ENCODE measurements at places on chromosomes 6 and 20.

DNA sequence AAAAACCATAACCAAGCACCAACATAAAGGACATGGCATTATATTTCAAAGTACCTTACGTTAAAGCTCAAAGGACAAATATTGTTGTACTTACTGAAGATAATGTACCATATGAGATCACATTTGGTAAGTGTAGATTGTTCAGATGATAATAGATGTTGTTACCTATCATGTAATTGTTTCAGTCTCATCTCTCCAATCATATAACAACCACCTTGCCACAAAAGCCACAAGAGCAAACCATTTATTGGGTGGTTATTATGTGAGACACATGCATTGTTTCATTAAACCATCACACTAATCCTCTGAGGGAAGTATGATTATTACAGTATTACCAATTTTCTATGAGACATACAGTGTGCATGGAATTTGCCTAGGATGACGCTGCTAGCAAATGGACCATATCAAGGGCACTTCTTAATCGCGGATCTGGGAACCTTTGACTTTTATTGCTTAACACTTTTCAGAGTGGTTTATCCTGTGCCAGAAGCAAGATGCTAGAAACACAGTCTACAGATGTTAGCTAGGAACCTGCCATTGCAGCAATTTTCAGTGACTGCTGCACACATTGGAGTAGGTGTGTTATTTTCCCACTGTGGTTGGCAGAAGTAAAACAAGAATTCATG lies 149.8 kb upstream of the AKIRIN2 start:
- DNase-seq = no peak

GRCh38 chr6:11404081-11404480 lies 133.5 kb upstream of the TMEM170B start:
- DNase-seq = no peak

DNA sequence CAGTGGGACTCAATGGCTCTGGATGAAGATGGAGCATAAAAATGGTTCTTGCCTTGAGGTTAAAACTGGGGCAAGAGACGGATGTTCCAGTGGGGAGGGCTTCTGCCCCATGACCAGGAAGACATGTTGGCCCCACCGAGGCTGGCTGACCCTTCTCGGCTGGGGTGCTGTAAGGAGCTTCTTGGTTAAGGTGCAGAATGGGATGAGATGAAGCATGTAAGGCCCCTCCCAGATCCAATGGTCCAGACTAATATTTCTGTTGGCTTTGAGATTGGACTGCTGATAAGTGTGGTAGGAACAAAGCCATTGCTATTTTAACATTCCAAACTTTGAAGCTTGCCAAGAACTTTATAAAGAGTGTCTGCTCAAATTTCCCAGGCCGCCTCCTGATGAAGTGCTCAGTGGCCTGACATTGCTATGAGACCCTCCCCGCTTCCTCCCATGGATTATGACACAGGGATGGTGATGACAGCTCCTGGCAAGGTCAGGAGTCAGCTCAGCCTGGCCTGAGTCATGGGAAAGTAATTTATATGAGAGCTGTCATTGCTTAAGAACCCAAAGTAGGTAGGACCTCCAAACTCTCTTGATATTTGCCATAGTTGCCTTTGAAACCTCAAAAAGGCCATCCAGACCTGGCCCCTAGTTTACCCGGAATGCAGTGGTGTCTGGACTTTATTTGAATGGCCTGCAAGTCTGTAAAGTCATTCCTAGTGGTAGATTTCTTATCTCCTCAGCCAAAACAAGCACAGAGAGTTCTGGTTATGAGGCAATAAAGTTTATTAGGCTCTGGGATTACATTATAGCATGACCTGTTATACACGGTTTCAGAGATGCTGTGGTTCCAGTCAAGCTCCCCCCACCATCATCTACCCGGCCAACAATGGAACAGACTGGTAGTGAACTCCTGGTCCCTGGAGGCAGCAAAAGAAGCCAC lies 55.2 kb downstream of the TGM2 start:
- peak; percentile 86 for DNase-seq

DNA sequence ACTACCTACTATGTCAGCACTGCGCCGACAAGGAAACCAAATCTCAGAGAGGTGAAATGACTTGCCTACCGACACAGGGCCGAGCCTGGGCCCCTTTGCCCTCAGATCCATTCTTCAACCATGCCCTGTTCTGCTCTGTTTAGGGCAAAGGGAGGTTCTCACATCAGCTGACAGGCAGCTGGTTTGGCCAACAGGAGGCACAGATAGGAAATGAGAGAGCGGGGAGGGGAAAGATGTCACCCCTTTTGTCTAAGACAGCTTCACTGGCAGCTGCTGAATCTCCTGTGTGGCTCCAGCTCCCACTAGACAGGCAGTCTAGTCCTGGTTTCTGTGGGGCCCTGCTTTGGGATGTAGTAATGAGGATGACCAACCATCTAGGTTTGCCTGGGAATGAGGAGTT lies 158.7 kb downstream of the TMEM200A start:
- no peak for DNase-seq

GRCh38 chr20:40532103-40532502 lies 156.9 kb downstream of the MAFB start:
- DNase-seq = no peak

- no peak for DNase-seq
Measured at GRCh38 chr20:23433628-23434027, 5.9 kb upstream of the CSTL1 start.

DNA sequence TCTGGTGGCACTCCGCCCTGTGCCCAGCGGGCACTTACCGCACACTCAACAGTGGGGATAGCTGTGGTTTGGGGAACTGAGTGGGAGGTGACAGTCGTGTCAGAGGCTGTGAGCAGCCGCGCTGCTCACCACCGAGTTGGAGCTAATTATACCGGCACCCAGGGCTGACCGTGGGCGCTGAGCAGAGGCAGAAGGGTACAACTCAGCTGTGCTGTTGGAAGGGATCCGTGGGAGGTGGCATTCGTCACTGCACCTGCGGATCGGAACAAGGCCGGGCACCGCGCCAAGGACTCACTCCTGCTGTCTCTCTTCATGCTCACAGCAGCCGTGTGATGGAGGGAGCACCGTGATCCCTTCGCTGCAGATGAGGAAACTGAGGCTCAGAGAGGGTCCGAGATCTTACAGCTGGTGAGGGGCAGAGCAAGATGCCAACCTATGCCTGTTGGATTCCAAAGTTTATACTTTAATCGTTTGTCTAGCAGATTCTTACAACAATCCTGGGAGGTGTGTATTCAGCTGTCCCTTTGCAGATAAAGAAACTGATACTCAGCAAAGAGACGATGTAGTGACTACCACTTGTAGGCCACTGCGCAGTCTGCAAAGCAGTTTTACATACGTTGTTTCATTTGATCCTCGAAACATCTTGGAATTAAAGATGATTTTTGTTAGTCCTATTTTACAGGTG lies 713 bp upstream of the ELMO2 start:
- peak; percentile 69 for DNase-seq

- DNase-seq = no peak
Measured at GRCh38 chr6:88050140-88050818, 2.6 kb downstream of the SPACA1 start.

DNA sequence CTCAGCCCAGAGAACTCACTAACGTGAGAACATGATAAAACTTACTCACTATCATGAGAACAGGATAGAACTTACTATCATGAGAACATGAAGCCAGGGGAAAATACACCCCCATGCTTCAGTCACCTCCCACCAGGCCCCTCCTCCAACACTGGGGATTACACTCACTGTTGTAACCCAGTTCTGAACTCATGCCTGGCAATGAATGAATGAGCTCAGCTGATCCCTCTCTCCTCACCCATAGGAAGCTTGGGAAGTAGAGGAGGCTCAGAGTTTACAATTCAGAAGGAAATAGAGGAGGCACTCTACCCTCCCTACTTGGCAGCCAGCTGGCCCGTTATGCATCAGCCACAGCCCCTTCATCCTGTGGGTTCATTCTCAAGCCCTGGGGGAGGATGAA lies 102.5 kb downstream of the EYA2 start:
- no peak for DNase-seq

- no peak for DNase-seq
Measured at GRCh38 chr6:157253699-157254098, 69.6 kb downstream of the TMEM242 start.

GRCh38 chr20:25039697-25040437 lies 18.1 kb downstream of the ACSS1 start:
- peak; percentile 83 for DNase-seq

DNA sequence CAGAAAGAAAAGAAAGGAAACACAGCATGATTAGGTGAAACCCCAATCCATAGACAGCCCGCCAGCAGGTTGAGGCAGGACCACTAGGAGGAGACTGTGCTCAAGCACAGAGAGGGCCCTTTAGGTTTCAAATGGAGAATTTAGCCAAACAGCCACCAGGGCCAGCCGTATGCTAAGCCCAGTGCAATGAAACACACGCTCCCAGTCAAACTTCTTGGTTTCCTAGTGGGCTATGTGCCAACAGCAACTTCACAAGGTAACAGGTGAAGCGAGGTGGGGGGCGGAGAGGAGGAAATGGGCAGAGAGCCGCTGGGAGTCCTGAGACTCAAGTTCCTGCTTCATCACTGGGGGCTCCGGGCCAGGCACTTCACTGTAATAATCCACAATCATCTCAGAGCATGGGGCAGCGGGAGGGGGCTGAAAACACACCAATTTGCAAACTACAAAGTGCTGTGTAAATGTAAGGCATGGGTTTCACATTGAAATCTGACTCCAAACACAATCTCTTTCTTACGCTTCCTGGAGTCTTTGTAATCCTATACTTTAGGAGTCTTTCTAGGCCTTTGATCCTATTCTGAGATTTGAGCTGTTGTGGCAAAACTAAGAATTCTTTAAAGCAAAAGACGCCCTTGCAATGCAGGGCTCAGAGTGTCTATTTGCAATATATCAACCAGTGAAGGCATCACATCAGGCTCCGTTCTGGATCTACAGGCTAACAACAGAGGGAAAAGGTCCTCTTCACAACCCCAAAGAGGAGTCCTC lies 117.3 kb downstream of the OPRM1 start:
- peak; percentile 23 for DNase-seq

DNA sequence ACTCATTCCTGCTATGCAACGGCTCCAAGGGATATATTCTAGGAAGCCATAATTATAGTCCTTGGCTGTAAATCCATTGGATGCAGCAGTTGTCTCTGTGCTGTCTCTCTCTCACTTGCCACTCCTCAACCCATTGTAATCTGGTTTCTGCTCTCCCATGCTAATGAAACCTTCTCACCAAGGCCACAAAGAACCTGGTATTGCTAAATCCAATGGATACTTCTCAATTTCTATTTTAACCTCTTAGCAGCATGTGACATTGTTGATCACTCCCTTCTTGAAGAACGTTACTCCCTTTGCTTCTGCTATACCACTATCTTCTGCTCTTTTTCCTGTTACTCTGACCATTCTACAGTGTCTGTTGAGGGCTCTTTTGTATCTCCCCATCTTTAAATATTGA lies 39.8 kb upstream of the GCLC start:
- DNase-seq = no peak

- no peak for DNase-seq
Measured at GRCh38 chr6:139649128-139649527, 274.7 kb upstream of the CITED2 start.

DNA sequence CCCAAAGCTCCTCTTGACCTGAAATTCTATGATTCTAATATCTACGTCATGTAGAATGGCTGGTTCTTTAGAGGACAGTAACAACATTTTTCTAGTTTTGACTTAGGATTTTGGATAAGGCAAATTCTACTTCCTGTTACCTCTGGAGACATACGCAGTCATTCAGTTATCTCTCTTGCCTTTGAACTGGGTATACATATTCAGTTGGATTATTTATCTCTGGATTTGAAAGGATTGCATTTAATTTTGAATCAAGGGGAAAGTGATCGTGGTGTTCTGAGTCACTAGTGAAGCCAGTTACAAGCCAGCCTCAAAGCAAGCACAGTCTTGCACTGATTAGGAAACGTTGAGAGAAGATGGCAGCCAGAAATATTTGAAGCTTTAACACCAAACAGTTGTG lies 35.3 kb upstream of the BCAS1 start:
- DNase-seq = no peak

DNA sequence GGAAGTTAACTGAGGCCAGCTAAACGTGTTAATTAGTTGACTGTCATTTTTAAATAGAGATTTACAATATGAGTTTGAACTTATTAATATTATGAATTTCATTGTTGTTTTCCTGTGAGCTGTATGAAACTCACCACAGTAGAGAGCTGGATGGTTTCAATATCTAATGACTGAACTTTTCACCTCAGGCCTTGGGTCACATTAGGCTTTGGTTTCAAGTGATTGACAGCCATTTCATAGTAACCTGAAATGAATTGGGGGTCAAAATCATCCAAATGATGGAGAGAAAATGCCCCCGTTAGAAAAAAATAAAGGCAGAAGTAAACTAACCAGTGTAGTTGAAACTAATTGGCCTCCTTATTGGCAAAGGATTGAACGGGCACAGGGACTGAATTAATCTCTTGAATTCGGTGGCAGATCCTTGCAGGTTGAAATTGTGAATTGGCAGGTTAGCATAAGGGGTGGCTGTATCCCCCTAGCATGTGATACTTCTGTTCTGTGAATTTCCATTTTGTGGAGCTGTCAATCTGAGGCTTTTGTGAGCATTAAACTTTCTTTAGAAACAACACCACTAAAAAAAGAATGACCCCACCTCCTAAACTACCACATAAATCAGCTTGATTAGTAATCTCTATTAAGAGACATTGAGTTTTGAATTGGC lies 155.1 kb upstream of the MMS22L start:
- no peak for DNase-seq

- no peak for DNase-seq
Measured at GRCh38 chr20:18672834-18673233, 85.0 kb downstream of the DTD1 start.

GRCh38 chr20:63096681-63097335 lies 90.0 kb upstream of the BHLHE23 start:
- DNase-seq = no peak

- DNase-seq = no peak
Measured at GRCh38 chr6:20441921-20442320, 40.2 kb downstream of the E2F3 start.

DNA sequence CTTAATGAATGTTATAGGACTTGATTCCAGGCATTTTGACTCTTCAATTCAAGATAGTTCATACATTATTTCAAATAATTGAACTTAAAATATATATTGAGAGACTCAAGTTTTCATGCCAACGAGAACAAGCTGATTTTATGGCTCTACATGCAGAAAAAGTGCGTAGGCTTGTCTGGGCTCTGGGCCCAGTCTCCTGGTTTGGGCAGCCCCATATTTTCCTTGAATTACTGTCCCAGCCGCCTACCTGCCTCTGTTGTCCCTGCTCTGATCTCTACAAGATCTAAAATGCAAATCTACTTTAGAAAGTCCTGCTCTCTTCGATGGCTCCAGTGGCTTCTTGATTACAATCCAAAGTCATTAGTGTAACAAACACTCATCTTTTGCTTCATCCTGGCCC lies 537.4 kb upstream of the CHD6 start:
- DNase-seq = no peak

GRCh38 chr20:34675993-34676641 lies 775 bp downstream of the PIGU start:
- no peak for DNase-seq

DNA sequence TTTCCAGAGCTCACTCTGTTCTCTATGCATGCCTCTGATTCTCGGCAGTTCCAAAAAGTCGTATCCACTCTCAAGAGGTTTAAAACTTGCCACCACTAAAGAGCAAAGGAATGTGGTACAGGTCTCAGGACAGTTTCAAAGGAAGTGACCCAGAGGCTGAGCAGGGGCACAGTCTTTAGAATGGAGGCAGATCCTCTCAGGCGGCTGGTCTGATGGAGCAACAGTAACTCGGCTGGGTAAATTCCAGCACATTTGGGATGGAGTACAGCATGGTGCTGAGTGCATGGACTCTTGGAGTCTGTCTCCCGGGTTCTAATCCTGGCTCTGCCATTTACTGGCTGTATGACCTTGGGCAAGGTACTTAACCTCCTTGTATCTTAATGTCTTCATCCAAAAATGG lies 88.1 kb upstream of the BACH2 start:
- DNase-seq = no peak

- DNase-seq = no peak
Measured at GRCh38 chr6:124490122-124490521, 472.1 kb upstream of the RNF217 start.

Data from heart right ventricle (tissue), 16 donors.